ENCODE measurements at places on chromosomes 6 and 20.

DNA sequence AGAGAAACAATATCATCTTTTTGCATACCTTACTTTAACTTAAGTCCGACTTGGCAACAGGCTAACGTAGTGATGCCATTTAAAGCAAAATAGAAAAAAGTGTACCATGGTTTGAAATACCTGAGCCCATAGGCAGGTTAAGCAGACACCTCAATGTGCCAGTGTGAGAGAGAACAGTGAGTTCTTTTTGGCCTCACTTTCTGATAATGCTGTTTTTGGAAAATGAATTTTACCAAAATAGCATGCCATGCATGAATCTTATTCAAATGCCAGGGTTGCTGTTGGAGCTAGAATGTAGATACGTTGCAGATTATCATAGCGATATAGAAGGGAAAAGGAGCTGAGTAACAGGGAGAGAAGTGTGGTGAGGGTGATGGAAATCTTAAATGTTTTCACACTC is 170.2 kb downstream of the OTOR start:
- DNase-seq = no peak

DNA sequence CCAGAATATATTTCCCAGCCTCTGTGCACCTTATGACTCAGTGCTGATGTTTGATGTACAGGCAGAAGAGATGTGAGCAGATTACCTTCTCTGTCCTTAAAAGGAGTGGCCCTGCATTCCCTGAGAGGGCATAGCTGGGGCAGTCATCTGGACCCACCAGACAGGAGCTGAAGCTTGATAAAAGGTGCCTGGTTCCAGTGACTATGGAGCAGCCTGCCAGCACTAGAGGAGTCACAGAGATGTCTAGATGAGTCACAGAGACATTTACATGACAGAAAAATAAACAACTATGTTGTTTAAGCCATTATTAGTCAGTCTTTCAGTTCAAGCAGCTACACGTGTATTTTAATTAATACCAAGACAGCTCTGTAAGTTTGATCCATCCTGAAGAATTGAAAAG is 237.1 kb upstream of the MOCS1 start:
- DNase-seq = peak; percentile 41

DNA sequence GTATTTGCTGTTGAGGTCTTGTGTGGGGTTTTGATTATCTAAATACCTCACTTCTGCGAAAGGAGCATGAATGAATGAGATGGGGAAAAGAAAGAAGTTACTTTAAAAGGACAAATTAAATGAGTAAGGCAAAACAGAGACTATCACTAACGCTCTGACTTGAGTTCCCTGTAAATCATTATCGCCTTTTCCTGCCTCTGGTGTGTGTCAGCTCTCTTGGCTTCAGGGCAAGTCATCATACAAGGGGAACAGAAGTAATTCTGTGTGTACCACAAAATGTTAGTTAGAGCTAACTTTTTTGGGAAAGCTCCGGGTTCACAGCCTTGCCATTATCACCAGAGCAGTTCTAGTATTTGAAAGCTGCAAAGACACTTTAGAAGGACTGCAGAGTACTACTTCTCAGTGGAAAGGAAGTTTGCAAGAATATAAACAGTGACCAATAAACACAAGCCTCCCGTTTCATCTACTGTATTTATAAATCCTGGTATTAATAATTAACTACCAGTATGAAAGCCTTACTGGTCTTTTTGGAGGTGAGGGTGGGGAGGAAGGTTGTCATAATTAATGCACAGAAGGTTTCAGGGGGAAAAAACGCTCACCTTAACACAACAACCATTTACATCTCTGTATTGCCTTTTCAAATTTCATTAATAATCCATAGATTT is 1.2 kb downstream of the DZANK1 start:
- no peak for DNase-seq

- DNase-seq = no peak
Observed at GRCh38 chr6:56314683-56315523, 67.5 kb upstream of the COL21A1 start.

DNA sequence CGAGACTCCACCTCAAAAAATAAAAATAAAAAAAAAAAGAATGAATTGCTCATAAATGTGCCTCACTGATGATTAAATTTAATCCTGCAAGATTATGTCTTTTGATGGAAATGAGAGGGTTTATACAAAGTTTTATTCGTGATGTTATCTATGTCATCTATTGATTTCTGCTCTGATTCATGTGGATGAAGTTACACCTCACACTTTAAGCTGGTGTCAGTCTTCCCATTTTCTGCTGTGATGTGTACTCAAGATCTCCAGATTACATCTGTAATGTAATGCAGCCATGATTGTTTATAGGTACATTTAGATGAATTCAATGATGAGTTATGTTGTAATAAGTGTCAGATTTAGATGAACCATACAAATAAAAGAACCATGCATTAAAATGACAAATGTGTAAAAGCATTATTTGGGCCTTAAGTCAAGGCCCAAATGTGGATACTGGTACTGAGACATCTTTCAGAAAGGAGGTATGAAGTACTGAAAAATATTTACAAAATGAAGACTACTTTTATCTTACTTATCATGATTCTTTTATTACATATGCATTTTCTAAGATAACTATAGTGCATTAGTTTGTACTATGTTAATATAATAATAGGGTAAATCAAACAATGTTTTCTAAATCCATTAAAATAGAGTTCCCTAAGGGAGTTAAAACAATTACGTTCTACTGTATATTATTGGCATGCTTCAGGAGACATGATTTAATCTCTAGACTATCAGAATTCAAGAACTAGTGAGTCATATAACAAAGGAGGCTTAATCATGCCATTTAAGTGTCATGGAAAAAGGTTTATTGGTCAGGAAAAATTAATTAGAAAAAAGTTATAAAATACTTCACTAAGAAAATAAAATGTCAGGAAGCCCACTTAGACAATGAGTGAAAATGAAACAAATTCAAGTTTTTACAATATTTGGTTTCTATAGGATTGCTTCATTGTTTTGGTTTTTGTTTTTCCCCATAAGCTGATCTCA is 34.5 kb downstream of the HCRTR2 start:
- DNase-seq = no peak

DNA sequence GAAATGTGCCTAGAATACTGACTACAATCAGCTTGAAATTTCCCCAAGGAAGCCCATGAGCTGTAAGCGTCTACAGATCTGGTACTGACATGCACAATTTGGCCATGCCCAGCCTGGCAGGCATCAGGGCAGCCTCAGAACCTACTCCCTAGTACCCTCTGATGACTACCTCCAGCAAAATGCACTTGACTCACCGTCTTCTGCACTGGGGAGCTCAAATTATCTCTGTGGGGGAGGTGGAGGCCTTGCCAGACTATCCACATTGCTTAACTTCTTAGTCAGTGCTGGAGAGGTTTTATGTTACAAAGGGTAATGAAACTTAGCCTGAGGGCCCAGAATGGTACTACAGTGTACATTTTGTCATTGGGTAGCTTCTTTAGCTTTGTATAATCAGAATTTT is 126.0 kb upstream of the ADGRF1 start:
- DNase-seq = peak; percentile 100

- no peak for DNase-seq
Observed at GRCh38 chr20:44068316-44069201, 118.4 kb downstream of the JPH2 start.

DNA sequence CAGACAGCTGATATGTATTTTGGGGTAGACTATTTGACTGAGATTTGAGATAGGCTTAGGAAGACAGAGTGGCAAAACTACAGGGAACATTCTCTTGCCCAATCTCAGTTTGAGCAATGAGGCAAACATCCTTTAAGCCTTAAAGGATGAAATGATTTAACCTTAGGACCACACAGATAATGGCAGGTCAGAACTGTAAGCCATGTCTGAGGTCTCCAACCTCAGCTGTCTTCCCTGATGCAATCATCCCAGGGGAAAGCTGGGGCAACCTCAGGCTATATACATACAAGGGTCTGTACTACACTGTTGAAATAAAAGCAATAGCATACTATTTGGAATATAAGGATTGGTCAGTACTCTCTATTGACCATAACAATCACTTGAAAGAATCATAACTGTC is 83.8 kb upstream of the NUP153 start:
- no peak for DNase-seq

GRCh38 chr6:80357674-80358073 is 251.2 kb downstream of the BCKDHB start:
- no peak for DNase-seq

DNA sequence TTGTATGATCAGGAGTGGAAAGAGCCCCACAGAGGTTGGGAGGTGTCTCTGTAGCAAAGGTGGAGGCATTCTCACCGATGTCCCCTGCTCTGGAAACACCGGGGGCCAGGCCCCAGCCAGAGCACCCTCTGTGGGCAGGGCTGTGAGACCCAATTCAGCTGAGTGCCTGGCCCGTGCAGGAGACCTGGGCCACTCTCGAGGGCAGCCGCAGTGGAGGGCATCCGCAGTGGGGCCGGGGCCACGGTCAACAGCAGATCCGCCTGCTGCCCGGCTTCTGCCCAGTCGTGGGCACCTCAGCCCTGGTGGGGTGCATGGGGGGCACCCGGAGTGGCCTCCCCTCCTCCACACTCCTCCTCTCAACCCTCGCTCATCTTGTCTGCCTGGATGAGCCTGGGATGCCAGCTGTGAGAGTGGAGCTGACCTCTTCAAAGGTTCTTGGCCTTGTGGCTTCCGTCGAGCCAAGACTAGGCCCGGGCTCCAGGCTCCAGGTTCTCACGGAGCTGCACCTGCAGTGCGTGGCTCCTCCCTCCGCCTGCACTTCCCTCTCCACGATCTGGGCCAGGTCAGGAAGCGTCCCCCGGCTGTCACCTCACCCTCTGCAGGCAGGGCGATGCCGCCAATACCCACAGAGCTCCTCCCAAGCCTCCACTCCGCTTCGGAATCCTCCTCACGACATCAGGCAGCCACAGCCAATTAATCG is 134.8 kb downstream of the TAF4 start:
- DNase-seq = no peak

DNA sequence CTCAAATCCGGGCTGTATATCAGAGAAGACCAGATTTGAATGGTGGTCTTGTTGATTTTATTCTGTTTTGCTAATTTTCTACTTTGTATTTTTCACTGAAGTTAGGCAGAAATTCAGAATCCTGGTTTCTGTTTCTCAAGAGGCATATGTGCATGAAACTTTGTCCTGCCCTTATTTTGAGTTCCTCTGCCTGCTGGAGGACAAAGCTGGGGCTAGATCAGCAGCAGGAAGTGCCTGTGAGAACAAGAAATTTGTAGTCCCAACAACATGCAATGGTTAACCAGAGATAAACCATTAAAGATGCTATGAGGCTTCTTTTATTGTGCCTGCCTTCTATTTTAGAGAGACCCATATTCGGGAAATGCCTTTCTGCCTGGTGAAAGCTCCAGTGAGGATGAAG is 37.1 kb downstream of the BEND6 start:
- DNase-seq = no peak

GRCh38 chr6:73264446-73264845 is 1.4 kb upstream of the KHDC1 start:
- DNase-seq = peak; percentile 94

- peak; percentile 64 for DNase-seq
Observed at GRCh38 chr6:72149715-72150114, 263.4 kb downstream of the RIMS1 start.

DNA sequence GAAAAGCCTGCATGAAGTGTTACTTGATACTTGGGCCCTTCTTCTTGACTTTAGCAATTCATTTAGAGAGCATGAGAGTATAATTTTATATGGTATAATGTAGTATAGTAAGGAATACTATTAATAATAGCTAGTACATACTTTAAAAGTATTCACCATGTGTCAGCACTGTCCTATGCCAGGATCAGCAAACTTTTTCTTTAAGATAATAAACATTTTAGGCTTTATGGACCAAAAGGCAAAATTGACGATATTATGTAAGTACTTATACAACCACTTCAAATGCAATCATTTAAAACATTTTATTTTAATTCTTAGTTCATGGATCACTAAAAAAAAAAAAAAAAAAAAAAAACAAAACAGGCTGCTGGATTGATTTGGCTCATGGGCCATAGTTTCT is 163.9 kb downstream of the IBTK start:
- DNase-seq = no peak

- no peak for DNase-seq
Observed at GRCh38 chr6:72876256-72876655, 254.4 kb downstream of the KCNQ5 start.

GRCh38 chr6:99364026-99364425 is 14.6 kb upstream of the FAXC start:
- no peak for DNase-seq

DNA sequence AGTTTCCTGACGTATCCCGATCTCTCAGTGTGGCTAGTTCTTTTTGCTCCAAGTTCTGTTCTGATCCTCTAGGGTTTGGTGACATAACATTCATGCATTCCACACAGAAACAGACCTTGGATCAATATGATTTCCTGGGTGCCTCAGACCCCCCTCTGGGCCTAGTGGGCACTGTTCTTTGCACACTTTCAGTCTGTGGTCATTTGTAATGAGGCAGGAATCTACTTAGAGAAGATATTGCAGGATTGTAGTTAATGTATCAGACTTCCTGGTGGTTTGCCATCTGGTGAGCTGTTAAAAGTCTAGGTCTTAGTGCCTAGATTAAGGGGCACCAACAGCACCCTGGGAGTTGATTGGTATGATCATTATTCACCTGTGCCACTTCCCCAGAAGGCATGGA is 7.5 kb downstream of the BEND6 start:
- DNase-seq = no peak

DNA sequence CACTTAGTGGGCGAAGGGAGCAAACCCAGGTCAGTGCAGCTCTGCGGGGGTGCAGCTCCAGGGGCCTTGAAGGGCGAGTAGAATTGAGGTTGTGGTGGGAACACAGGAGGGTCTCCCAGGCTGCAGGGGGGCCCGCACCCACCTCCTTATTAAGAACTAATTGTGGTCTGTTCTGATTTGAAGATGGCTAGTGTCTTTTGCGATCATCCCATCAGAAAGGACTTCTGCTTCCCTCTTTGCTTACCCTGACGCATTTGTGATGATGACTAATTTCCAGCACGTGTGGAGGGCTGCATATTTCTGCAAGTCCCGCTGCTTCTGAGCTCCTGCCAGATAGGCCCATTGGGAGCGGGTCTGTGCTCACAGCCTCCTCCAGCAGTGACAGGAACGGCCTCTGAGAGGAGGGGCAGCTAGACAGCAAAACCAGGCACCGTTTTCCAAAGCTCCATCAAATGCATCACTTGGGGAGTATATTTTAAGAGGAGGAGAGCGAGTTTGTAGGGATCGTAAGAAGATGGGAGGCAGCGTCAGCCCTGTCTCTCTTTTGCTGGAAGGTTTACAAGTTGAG is 268.9 kb downstream of the CDH4 start:
- no peak for DNase-seq

Measured in epithelial cell of prostate (primary cell).